ENCODE measurements at places on chromosomes 5 and 9.

- no peak for DNase-seq
Observed at GRCh38 chr9:104747245-104747564, 278 bp upstream of the NIPSNAP3A start.

DNA sequence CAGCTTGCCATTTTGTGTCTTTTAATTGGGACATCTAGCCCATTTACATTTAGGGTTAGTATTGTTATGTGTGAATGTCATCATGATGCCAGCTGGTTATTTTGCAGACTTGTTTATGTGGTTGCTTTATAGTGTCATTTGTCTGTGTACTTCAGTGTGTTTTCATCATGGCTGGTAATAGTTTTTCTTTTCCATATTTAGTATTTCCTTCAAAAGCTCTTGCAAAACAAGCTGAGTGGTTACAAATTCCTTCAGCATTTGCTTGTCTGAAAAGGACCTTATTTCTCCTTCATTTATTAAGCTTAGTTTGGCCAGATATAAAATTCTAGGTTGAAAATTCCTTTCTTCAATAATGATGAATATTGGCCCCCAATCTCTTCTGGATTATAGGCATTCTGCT, 28.5 kb upstream of the TNFSF15 start:
- no peak for DNase-seq

DNA sequence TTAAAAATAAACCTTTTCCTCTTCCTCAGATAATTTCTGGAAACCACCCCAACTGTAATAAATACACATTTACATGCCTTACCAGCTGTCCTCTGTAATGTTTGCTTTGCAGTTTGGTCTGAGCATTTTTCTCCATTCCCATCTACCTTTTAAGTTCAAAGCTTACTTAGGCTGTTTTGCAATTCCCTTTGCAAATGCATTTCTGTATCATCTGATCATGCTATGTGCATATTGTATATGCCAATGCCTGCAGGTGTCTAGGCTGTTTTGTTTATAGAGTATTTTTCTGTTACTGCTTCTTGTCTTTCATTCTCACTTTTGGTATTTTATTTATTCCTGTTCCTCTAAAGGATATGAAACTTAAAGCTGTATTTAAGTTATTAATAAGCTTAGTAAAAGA, 86.3 kb downstream of the SLC44A1 start:
- DNase-seq: no peak

DNA sequence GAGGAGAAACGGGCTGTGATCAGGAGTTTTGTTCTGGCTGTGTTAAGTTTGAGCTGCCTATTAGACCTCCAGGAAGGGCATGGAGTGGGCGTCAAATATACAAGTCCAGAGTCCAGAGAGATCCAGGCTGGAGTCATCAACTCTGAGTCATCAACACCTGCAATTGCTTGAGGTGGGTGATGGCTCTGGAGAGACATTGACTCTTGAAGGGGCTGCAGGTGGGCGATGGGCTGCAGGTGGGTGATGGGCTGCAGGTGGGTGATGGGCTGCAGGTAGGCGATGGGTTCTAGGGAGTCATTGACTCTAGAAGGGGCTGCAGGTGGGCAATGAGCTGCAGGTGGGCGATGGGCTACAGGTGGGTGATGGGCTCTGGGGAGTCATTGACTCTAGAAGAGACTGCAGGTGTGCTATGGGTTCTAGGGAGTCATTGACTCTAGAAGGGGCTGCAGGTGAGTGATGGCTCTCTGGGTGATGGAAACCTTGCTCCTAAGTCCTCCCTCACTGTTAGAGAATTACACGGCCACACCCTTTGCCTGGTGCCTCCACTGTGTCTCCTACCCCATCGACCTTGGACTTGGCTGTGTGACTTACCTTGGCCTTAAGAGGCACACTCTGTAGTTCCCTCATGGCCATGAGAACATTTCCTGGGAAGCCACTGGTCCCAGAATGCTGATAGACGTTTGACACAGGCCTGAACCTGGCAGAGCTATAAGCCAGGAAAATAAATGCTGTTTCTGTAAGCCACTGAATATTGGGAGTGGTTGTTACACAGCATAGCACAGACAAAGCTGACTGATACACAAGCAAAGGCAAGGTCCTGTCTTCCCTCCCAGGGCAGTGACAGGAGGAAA, 10.4 kb upstream of the FIBCD1 start:
- DNase-seq: no peak

DNA sequence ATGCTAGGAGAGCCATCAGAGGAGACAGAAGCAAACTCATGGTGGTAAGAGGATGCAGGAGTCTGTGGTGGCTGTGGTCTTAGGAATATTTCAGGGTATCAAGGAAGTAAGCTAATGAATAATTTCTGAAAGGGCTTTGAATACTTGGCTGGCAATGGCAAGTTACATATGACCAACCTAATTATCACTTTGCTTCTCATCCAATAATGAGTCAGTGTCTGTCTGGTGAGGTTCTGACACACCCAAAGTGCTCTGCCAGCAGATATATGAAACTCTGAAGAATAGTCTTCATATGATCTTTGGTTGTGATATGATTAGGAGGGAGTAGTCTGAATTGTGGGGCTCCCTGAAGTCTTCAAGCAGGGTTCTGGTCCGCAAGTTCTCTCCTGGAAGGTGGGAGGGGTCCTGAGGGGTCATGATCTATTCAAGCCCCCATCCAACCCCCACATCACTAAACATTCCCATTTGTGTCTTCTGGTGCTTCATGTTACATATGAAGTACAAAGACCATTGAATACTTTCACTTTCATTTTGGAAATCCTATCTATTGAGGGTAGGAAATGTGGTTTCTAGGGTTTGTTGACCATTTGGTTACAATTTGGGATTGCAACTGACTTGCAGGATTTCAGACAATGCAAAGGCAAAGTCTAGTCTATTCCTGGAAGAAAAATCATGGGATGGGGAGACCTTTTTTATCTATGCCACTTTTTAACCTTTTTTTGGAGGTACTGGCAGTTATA, 199.9 kb upstream of the CDKN2B start:
- no peak for DNase-seq

DNA sequence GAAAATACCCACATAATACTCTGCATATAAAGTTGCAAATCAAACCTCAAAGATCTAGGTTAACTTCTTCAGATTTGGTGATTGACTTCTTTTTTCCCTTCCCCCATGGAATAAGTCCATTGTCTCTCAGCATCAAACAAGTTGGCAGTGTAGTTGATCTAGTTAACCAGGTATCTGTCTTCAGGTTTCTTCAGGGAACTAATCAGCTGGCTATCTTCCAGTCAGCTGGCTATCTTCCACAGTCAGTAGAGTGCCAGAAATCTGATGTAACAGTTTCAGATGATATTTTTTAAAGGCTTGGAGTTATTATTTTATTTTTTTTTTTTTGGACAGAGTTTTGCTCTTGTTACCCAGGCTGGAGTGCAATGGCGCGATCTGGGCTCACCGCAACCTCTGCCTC, 16.8 kb downstream of the TNFSF15 start:
- DNase-seq: no peak
